ENCODE measurements at places on chromosomes 5 and 9.

- no peak for DNase-seq
Measured at GRCh38 chr5:163964671-163965070, 459.3 kb downstream of the MAT2B start.

DNA sequence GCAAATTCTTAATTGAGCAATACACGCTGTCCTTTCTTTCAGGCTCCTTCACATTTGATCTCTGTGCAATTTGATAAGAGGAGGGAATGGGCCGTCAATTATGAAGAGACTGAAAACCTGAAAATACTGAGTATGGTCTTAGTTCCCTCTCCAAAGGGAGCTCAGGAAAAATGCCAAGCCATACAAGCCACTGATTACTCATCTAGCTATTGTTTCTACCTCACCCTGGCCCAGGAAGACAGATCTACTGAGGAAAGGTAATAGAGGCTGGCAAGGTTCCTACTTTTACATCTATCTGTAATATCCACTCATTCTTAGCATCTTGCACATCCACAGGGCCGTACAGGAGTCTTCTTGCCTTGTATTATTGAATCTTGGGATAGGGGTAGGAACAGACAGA lies 23.7 kb upstream of the TNC start:
- DNase-seq, result no peak

DNA sequence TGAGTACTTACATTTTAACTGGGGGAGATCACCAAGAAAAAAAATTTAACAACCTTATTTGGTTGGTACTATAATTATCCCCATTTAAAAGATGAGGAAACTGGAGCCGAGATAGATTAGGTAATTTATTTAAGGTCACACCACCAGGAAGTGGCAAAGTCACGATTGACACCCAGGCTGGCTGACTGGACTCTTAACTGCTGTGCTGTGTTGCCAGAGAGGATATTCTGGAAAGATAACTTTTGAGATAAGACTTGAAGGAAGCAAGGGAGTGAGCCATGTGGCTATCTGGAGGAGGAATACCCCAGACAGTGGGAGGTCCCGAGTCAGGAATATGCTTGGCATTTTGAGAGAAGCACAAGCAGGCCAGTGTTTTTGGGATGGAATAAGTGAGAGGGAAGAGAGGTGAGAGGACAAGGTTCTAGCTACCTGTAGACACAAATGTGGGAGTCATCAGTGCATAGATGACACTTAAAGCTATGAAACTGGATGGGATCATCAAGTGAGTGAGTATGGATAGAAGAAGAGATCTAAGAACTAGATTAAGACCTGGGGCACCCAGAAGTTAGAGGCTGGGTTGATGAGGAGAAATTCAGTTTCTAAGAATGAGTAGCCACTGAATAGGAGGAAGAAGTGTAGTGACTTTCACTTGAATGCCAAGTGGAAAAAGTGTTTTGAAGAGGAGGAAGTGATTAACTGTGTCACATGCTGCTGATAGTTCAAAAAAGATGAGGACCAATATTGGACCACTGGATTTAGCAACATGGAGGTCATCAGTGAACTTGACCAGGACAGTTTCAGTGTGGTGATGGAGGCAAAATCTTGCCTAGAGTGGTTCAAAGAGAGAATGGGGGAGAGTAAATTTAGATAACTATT lies 25.6 kb downstream of the PDE8B start:
- no peak for DNase-seq

DNA sequence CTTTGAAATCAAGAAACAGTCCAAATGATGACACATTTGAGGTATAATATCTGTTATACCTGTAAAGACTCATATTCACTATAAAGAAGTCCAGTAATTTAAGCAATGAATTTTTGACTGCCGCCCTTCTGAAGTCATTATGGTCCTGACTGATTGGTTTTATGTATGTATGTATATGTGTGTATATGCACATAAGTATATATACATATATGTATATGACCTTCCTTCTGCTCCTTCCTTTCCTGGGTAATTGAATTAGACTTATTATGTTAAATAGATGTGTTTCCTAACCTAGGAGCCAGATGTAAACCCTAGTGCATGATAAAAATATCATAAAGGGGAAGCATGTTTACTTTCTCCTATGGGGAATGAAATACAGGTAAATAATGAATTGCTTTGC lies 343.1 kb upstream of the BRINP1 start:
- DNase-seq, result no peak

DNA sequence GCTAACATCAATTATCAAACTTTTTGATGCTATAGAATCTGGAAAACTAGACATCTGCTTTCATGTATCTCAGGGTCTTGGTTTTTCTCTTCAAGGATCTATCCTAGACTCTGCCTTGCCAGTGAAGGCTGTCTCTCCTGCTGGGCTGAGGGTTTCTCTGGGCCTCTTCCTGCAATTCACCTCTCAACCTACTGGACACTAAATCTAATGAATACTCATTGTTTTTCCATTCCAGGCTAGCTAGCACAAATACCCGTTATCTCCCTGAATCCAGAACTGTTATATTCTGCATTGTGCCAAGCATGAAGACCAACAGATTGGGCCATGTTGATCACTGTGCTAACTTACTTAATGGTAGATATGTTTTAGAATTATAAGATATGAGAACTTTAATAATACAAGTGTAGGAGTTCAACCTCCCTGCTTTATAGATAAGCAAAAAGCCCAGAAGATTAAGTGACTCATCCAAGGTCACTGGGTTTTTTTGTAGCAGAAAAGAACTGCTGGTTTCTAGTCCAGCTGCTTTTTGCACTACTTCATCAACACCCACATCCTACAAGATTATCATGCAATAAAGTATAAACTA lies 56.5 kb upstream of the RNF38 start:
- no peak for DNase-seq

DNA sequence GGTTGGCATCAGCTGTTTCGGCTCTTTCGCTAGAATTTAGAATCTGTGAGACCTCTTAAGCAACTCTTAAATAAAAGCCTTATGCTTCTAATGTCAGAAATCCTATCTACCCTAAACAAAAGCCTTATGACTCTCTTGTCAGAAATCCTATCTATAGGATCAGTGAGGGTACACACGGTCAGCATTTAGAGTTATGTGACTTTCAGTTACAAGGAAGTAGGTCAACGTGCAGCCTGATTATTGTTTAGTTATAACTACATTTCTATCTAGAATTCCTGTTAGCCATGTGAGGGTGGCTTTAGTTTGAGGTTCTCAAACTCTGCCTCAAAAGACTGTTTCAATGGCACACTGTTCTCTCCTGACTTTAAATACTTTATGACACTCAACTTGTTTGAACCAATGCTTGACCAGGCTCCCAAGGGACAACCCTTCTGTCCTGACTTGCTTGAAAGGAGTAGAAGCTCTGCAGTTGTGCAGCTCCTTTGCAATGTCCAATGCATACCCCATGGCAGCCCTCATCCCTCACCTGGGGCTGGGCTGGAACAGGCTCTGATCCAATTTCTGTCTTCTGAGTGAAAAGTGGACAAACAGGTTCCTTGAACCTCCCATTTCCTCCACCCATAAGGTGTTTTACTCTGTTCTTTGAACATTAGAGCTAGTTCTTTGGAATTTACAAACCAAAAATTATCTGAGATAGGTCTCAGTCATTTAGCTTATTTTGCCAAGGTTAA lies 251.6 kb upstream of the PIK3R1 start:
- DNase-seq, result no peak
